ENCODE measurements at places on chromosomes 12 and 14. TPM values are rescaled to one million over a fixed set of nuclear protein-coding genes. Genes with fewer than 3 reads are reported as not detected.

The KSR2 gene
- not detected for total RNA-seq

The IRAK3 gene
- 0.33 TPM for total RNA-seq

The ANO6 gene
- total RNA-seq: 12.1 TPM

- DNase-seq: no peak
- H3K4me1 ChIP-seq: peaks cover 37% of the 10 kb centered on the region
- no peaks in the 10 kb centered on the region for H3K36me3 ChIP-seq
- no peak overlapping the region for H3K27ac ChIP-seq
- H3K27me3 ChIP-seq: no peaks in the 10 kb centered on the region
- no peak overlapping the region for H3K4me3 ChIP-seq
These were observed 22.1 kb downstream of the IL26 start for GRCh38 chr12:68203460-68203875.

DNA sequence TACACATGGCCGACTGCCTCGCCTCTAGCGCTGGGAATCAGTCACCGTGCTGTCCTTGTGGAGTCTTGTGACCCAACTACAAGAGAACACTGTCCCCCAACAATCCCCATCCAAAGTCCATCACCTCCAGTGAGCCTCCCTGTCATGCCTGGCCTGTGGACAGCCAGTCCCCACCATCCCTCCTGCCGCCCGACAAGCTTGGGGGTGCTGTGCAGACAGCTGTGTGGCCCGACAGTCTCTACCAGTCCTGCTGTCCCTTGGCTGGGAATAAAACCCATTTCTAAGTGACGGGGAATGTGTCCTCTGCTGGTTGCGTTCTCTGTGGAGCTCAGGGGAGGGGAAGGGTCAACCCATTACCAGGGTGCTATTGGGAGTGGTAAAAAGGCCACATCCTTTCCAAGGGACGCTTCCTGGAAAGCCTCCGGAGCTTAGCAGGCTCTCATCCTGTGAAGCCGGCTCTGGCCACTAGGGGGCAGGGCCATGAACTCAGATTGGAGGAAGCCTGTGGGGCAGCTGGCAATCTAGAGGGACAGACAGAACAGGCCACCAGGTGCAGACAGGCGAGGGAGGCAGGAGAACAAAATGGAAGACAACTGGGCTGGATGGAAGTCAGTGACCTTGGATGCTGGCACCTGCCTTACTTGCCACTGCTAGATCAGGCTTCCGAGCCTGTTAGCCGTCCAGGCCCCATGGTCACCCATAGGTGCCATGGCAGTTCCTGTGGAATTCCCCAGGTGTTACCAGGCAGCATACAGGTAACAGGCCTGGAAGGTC is 12.0 kb upstream of the BLTP3B start:
- peak; percentile 69 for DNase-seq
- no peaks in the 10 kb centered on the region for H3K36me3 ChIP-seq
- H3K4me1 ChIP-seq: peaks cover 5% of the 10 kb centered on the region
- no peak overlapping the region for H3K4me3 ChIP-seq
- no peak overlapping the region for H3K27ac ChIP-seq

GRCh38 chr14:43894534-43894933 is 612.5 kb downstream of the FSCB start:
- no peaks in the 10 kb centered on the region for H3K27me3 ChIP-seq
- no peak overlapping the region for H3K4me3 ChIP-seq
- H3K4me1 ChIP-seq: no peaks in the 10 kb centered on the region
- no peak for DNase-seq

- no peak overlapping the region for H3K4me3 ChIP-seq
- peaks cover 1% of the 10 kb centered on the region for H3K27me3 ChIP-seq
- no peak for DNase-seq
- H3K27ac ChIP-seq: no peak overlapping the region
These were observed 8.5 kb upstream of the KRT5 start for GRCh38 chr12:52528641-52529143.

DNA sequence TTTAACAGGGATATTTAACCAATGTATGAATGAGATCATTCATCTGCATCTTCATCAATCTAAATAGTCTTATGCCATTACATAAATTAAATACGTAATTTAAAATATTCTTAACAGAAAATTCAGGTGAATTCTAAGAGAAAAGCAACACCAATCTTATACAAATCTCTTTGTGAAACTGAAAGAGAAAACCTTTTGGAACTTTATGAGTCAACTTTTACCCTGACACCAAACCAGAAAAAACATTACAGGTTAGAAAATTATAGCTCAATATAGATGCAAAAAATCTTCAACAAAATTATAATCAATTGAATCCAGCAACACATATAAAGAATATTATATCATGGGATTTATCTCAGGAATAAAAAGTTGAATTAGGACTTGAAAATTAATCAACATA is 3.4 kb downstream of the GLIPR1L1 start:
- H3K27me3 ChIP-seq: peaks cover 34% of the 10 kb centered on the region
- no peak overlapping the region for H3K27ac ChIP-seq
- no peak for DNase-seq
- peaks cover 18% of the 10 kb centered on the region for H3K4me1 ChIP-seq
- no peak overlapping the region for H3K4me3 ChIP-seq

- H3K4me3 ChIP-seq: no peak overlapping the region
- no peak overlapping the region for H3K27ac ChIP-seq
These were observed 64.2 kb downstream of the ERH start for GRCh38 chr14:69333791-69334337.

DNA sequence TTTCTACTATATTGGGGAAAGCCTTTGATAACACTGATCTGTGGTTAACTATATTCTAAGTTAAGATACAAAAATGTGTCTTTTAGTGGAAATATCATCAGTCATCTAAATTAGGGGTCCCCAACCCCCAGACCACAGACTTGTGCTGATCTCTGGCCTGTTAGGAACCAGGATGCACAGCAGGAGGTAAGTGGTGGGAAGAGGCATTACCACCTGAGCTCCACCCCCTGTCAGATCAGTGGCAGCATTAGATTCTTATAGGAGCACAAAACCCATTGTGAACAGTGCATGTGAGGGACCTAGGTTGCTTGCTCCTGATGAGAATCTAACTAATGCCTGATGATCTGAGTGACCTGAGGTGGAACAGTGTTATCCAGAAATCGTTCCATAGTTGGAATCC is 28.3 kb upstream of the LIN7A start:
- H3K4me3 ChIP-seq: no peak overlapping the region
- H3K27ac ChIP-seq: no peak overlapping the region
- no peaks in the 10 kb centered on the region for H3K27me3 ChIP-seq
- H3K4me1 ChIP-seq: no peaks in the 10 kb centered on the region
- H3K36me3 ChIP-seq: no peaks in the 10 kb centered on the region
- no peak for DNase-seq

DNA sequence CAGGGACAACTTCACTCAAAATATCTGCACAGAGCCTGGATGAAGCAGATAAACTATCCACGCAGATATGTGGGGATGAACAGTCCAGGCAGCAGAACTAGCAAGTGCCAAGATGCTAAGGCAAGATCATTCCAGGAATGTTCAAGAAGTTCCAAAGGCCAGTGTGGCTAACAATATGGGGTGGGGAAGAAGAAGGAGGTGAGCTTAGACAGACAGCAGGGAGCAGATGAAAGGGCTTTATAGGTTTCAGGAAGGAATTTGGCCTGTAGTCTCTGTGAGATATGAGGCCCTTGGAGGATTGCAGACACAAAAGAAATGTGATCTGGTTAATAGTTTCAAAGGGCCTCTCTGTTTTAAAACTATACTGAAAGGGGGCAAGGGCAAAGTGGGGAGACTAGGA is 63.5 kb upstream of the PPM1H start:
- no peaks in the 10 kb centered on the region for H3K4me1 ChIP-seq
- no peak overlapping the region for H3K4me3 ChIP-seq
- H3K36me3 ChIP-seq: no peaks in the 10 kb centered on the region
- DNase-seq: no peak
- H3K27ac ChIP-seq: no peak overlapping the region

- no peak overlapping the region for H3K27ac ChIP-seq
- peaks cover 7% of the 10 kb centered on the region for H3K36me3 ChIP-seq
- no peak for DNase-seq
- H3K27me3 ChIP-seq: no peaks in the 10 kb centered on the region
- H3K4me1 ChIP-seq: peaks cover 9% of the 10 kb centered on the region
- no peak overlapping the region for H3K4me3 ChIP-seq
These were observed 192.8 kb downstream of the BCL11B start for GRCh38 chr14:99079061-99079727.

GRCh38 chr12:111664961-111665865 is 20.5 kb downstream of the BRAP start:
- DNase-seq: no peak
- no peak overlapping the region for H3K27ac ChIP-seq
- H3K4me3 ChIP-seq: no peak overlapping the region
- no peaks in the 10 kb centered on the region for H3K4me1 ChIP-seq
- H3K36me3 ChIP-seq: peaks cover 14% of the 10 kb centered on the region
- H3K27me3 ChIP-seq: no peaks in the 10 kb centered on the region
